Activated gamma-delta T cell treated with Interleukin-2 at 50 U/mL for 16 hours (primary cell): ENCODE measurements at places on chromosomes 2 and 18.
A peak's percentile ranks its signal among the peaks of the same experiment; 100 is the strongest.

GRCh38 chr2:132670496-132671150 lies 618 bp upstream of the LYPD1 start:
- no peak for DNase-seq

GRCh38 chr2:46780801-46781445 lies 134.7 kb downstream of the MCFD2 start:
- no peak for DNase-seq

- DNase-seq, result no peak
Observed at GRCh38 chr2:74984947-74985637, 26.6 kb downstream of the POLE4 start.

DNA sequence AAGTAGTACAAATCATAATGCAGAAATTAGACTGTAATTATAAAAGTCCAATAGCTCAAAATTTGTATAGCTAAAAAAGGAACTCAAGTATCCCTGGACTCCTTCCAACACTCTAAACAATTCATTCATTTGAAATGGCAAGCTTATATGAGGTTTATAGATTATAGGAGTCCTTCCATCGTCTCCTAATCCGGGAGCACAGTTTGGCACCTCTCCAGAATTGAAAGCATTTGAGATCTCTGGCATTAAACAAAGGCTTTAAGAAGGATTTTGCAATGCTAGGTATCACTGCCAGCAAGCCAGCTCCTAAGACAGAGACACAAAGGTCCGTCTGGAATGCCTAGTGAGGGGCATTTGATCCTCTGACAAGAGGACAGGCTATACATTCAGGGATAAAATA lies 90.9 kb downstream of the ACVR1 start:
- DNase-seq, result no peak

DNA sequence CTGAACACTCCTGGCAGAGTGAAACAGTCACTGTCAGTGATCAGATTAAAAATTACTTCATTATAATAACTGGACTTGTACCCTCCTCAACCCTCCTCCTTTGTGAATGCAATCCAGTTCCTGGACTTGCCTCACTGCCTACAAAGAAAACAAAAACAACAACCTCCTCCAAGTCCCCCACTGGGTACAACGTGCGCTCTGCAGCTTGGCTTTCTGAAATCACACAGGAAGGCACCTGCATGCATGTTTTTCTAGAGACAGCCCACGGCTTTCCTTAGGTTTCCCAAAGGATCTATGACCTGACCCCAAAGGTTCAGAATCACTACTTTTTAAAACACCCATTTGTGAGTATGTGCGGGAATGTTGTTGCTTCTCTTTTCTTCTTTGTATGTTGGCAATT lies 61.4 kb upstream of the TUBA3E start:
- DNase-seq, result no peak

DNA sequence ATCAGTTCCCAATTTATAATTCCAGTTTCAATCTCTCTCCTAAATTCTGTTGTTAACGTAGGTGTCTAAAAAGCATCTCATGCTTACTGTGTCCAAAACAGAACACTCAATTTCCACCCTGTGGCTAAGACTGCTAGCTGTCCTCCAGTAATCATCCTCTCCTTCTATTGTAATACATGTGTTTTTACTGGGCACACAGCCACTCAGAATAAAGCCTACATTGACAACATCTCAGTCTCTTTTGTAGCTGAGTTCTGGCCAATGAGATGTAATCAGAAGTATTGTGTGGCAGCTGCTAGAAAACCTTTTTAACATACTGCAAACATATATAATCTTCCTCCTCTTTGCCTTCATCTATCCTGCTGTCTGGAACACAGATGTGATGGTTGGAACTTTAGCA lies 29.4 kb upstream of the TSPYL6 start:
- DNase-seq, result no peak

GRCh38 chr18:8124232-8125146 lies 484.7 kb upstream of the RAB12 start:
- no peak for DNase-seq

- no peak for DNase-seq
Observed at GRCh38 chr2:113709022-113709421, 47.4 kb downstream of the SLC35F5 start.

GRCh38 chr18:34594266-34594665 lies 115.8 kb upstream of the DTNA start:
- DNase-seq, result no peak

GRCh38 chr2:180876506-180876905 lies 103.9 kb upstream of the UBE2E3 start:
- DNase-seq, result no peak

- DNase-seq, result no peak
Observed at GRCh38 chr18:36772241-36772723, 56.5 kb downstream of the TPGS2 start.

DNA sequence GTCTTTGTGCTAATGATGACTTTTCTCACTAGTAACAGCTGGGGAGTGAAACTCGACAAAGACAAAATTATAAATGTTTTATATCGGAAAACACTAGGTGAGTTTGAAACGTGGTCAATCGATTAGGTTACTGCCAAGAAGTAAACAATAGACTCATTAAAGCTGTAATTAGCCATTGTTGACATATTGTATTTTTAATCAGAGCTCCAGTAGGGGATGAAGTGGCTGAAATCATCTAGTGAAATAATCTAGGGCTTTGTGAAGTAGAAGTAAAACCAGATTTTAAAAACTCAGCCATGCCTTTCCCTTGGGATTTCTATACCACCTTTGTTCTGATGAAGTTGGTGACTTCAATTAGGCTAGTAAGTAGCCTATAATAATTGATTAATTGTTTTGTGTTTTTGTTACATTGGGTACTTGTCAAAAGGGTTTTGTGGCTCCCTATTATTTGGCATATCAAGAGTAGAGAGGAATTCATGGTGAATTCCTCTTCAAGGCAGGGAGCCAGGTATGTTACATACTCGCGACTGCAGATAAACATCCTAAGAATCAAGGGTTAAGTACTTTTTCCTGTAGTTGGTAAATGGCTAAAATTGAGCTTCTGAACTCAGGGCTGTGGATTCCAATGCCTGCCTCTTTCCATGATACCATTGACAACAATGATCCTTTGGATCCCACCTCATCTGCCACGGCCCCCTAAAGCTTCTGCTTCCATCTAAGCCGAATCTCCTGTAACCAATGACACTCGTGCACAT lies 31.6 kb downstream of the RAB27B start:
- no peak for DNase-seq

- DNase-seq, result no peak
Observed at GRCh38 chr2:52369178-52369577, 1337.2 kb upstream of the NRXN1 start.

- no peak for DNase-seq
Observed at GRCh38 chr2:171924170-171924942, 2.1 kb downstream of the HAT1 start.

- no peak for DNase-seq
Observed at GRCh38 chr2:19358242-19359020, at the start of gene OSR1. TSS of gene OSR1 (minus strand) at chr2:19358623. CDS start at chr2:19353805, 4,818 bp downstream.

DNA sequence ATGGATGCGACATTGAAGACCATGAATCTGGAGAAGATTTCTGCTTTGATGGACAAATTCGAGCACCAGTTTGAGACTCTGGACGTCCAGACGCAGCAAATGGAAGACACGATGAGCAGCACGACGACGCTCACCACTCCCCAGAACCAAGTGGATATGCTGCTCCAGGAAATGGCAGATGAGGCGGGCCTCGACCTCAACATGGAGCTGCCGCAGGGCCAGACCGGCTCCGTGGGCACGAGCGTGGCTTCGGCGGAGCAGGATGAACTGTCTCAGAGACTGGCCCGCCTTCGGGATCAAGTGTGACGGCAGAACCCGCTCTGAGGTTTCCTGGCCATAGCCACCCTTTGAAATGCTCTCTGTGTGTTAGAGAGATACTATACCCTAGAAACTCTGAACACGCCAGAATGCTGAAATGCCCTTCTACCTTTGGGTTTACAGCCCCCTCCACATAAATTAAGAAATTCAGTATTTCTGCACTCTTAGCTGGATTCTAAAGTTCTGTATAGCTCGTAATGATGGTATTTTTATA lies 659 bp downstream of the CHMP1B start:
- DNase-seq, result peak; percentile 41

DNA sequence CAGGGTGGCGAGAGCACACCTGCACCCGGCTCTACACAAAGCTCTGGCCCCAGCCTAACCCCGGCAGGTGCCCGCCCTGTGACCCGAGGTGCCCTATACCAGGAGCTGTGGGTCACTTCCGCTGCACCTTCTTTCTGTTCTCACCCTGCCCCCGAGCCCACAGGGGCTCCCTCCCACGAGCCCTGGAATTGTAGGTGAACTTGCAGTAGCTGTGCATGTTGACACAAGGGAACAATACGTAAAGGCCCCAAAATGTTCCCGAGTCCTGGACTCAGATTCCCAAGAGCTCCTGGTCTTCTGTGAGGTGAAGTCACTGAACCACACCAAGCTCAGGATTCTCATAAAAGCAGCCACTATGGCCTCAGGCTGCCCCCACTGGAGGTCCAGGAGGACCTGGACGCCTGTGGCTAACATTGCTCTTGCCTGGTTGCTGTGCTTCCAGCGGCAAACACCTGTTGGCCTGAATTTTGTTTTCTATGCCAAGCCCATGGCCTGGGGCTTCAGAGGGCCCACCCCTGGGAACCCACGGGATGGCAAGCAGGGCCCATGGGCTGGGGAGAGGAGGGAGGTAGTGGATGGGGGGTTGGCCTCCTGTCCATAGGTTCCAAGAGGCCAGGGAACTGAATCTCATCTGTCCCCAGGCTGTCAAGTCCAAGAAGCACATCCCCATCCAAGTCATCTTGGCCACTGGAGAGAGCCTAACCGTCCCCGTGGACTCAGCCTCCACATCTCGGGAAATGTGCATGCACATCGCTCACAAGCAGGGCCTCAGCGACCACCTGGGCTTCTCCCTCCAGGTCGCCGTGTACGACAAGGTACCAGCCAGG lies 23.2 kb upstream of the GPR17 start:
- DNase-seq, result no peak

DNA sequence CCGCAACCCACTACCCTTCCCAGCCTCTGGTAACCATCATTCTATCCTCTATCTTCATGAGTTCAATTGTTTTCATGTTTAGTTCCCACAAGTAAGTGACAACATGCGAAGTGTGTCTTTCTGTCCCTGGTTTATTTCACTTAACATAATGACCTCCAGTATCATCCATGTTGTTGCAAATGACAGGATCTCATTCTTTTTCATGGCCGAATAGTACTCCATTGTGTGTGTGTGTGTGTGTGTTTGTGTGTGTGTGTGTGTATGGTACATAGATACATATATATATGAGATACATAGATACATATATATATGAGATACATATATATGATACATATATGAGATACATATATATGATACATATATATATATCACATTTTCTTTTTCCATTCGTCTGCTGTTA lies 196.3 kb upstream of the STK17B start:
- DNase-seq, result no peak

DNA sequence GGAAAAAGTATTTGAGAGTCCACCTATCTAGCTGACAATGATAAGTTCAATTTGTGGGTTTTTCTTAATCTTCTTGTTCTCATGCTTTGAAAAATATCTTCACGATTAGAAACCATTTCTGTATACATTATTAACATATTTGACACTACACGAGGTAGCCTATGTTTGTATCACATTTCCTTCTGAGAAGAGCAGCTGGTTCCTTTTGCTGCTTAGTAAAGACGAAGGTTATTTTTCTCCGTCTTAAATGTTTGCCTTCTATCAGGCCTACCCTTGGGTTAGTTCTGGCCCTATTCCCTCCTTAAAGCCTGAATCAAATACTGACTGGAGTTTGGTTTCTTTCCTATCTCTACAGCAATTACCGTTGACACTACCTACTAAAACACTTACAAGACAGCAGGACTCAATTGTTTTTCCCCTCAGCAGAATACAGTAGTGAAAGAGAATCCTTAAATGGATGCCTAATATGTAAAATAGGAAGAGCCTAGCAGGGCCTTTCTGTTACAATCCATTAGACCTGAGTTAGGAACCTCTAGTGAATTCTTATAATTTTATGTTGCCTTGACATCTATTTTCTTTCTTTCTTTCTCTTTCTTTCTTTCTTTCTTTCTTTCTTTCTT lies 790.4 kb downstream of the EPHA4 start:
- DNase-seq, result no peak

DNA sequence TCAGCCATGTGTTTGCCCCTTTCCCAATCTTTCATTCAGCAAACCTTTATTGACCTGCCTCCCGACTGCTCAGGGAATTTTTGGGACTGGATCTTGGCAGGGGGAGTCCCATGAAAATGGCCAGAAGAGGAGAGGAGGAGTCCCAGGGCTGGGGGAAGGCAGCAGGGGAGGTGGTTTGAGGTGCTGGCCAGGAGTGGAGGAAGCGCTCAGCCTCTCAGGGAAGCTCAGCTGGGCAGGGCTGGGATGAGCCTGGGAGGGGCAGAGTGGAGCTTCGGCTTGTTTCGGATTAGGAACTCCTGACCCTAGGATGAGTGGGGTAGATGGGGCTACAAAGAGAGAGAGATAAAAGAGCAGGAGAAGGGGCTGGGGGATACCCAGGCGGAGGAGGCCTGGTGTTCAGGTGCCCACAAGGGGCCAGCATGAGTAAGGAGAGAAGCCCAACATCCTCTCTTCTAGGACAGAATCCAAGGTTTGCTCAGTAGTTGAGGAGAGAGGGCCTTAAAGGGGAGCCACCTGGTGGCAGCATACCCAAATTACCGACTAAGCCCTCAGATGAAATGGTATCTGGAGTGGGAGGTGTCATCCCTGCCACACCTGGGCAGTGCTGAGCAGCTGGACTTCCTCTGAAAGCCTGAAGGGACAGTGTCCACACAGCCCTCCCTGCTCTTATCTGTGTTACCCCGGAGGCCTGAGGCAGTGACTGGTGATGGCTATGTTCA lies 91.1 kb downstream of the INHBB start:
- DNase-seq, result no peak

DNA sequence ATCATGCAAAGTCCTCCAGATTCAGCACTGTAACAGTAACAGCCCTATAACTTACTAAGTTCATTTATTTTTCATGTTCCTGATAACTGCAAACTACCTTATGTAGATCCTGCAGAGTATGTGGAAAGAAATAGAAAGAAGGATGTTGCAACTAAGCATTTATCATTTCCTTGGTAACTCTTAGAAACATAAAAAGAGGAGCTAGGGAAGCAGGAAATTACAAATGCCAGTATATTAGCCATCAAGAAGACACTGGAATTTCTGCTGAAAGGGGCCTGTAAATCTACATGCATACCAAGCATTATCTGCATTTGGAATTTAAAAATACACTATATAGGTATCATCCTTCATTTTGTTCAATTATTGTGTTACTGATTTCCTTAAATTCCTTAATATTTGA lies 66.8 kb downstream of the PDE11A start:
- DNase-seq, result no peak

DNA sequence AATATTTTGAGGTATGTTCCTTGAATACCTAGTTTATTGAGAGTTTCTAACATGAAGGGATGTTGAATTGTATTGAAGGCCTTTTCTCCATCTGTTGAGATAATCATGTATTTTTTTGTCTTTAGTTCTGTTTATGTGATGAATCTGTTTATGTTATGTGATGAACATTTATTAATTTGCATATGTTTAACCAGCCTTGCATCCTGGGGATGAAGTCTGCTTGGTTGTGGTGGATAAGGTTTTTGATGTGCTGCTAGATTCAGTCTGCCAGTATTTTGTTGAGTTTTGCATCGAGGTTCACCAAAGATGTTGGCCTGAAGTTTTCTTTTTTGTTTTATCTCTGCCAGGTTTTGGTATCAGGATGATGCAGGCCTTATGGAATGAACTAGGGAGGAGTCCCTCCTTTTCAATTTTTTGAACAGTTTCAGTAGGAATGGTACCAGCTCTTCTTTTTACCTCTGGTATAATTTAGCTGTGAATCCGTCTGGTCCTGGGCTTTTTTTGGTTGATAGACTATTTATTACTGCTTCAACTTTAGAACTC lies 71.9 kb downstream of the EPC2 start:
- no peak for DNase-seq
